ENCODE measurements at places on chromosomes 13 and 19. TPM values are rescaled to one million over a fixed set of nuclear protein-coding genes. Genes with fewer than 3 reads are reported as not detected.

The CYSLTR2 gene
- not detected for total RNA-seq

The TGFBR3L gene
- total RNA-seq, result 7.4 TPM

The CEBPA gene
- total RNA-seq, result 5.6 TPM

The CEACAM6 gene
- total RNA-seq, result 0.53 TPM

The CYP4F12 gene
- total RNA-seq, result not detected

The IFNL1 gene
- not detected for total RNA-seq

The LRRC63 gene
- not detected for total RNA-seq

The GFY gene
- 1.4 TPM for total RNA-seq

The SLC17A7 gene
- total RNA-seq, result 2.1 TPM

The HAUS5 gene
- 24.4 TPM for total RNA-seq

The ZNF264 gene
- total RNA-seq, result 27.0 TPM

The RFPL4AL1 gene
- total RNA-seq, result not detected

The ZNF844 gene
- total RNA-seq, result 10.5 TPM

The SBK3 gene
- total RNA-seq, result 0.90 TPM

The KLF5 gene
- total RNA-seq, result 2.4 TPM

The BST2 gene
- total RNA-seq, result 61.1 TPM

The POGLUT2 gene
- 17.2 TPM for total RNA-seq

The CYP4F8 gene
- total RNA-seq, result not detected

The ZNF71 gene
- 8.0 TPM for total RNA-seq

The ZNF682 gene
- total RNA-seq, result 25.4 TPM

The EDDM13 gene
- not detected for total RNA-seq

The PRTN3 gene
- 0.61 TPM for total RNA-seq

The SLC25A41 gene
- 0.35 TPM for total RNA-seq

The MBNL2 gene
- 0.85 TPM for total RNA-seq

The GPR12 gene
- 0.09 TPM for total RNA-seq

The NCR1 gene
- 4.3 TPM for total RNA-seq

The APC2 gene
- 1.4 TPM for total RNA-seq

The ERICH6B gene
- total RNA-seq, result not detected

The ZNF426 gene
- total RNA-seq, result 27.2 TPM

The DACH1 gene
- total RNA-seq, result 0.37 TPM

The CBLC gene
- 27.8 TPM for total RNA-seq

The KLF1 gene
- total RNA-seq, result 0.89 TPM

The KIR2DL4 gene
- not detected for total RNA-seq

The ZNF419 gene
- total RNA-seq, result 9.0 TPM

The PALM gene
- 25.6 TPM for total RNA-seq

The TBXA2R gene
- 1.3 TPM for total RNA-seq

The FLT3LG gene
- 3.6 TPM for total RNA-seq

The ATP7B gene
- total RNA-seq, result 11.8 TPM

The LYPD3 gene
- 3.1 TPM for total RNA-seq

The NLRP12 gene
- 4.7 TPM for total RNA-seq

The CPAMD8 gene
- 10.8 TPM for total RNA-seq

The SPTBN4 gene
- 5.7 TPM for total RNA-seq

All from WTC11 (cell line).